ELF-1 (cell line): ENCODE measurements at places on chromosomes 6 and 20.
A peak's percentile ranks its signal among the peaks of the same experiment; 100 is the strongest.

- DNase-seq = no peak
Measured at GRCh38 chr6:149458196-149458595, 26.6 kb downstream of the ZC3H12D start.

DNA sequence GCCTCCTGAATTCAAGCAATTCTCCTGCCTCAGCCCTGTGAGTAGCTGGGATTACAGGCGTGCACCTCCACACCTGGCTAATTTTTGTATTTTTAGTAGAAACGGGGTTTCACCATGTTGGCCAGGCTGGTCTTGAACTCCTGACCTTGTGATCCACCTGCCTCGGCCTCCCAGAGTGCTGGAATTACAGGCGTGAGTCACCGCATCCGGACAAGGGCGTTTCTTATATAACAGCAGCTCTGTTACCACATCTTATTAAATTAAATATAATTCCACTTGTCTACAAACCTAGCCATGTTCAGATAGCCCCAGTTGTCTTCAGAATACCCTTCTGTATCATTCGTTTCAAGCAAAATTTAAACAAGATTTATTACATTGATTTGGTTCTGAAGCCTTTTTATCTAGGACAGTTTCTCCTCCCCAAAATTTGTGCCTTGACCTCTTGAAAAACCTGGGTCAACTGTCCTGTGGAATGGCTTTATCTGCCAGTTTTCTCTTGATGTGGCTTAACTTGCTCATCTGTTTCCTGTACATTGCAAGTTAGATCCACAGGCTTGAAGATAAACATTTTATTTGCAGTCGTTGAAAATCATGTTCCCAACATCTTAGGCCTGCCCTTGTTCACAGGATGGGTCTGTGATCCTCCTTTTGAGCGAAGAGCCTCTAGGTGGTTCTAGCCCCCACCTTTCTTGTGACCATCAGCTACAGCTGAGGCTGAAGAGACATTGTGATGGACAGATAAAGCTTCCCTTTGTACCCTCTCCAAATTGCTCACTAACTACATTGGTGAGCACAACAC is 132.2 kb downstream of the ARID1B start:
- no peak for DNase-seq

GRCh38 chr20:1225783-1226654 is at the start of gene RAD21L1:
TSS of gene RAD21L1 (plus strand) at chr20:1226044. CDS start at chr20:1228454, 2,410 bp downstream.
- DNase-seq = peak; percentile 68

- DNase-seq = peak; percentile 67
Measured at GRCh38 chr20:32028647-32029372, 18.6 kb downstream of the CCM2L start.

GRCh38 chr20:24212494-24212893 is 223.9 kb upstream of the GGTLC1 start:
- no peak for DNase-seq

GRCh38 chr6:146154197-146154596 is 125.3 kb downstream of the GRM1 start:
- DNase-seq = no peak
